ENCODE measurements at places on chromosomes 1 and 21. TPM values are rescaled to one million over a fixed set of nuclear protein-coding genes. Genes with fewer than 3 reads are reported as not detected.

GRCh38 chr1:116942344-116942743 lies 32.6 kb downstream of the PTGFRN start:
- DNase-seq = no peak

DNA sequence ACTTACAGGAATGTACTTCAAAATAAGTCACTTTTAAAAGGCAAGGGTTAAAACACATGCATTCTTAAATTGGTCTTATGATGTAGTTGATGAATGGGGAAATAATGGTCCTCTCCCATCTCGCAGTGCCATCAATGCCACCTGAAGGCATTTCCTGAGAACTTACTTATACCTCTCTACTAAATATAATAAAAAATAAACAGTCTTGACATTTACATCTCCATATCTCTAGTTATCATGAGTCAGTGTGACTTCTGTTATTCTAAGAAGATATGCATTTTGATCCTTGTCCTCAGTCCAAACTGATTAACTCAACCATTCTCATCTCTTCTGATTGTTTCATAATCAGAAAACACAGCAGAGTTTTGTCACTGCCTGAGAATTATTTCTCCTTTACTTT lies 253.9 kb downstream of the USH2A start:
- no peak for DNase-seq

LRRC71 gene
- not detected for total RNA-seq

DNA sequence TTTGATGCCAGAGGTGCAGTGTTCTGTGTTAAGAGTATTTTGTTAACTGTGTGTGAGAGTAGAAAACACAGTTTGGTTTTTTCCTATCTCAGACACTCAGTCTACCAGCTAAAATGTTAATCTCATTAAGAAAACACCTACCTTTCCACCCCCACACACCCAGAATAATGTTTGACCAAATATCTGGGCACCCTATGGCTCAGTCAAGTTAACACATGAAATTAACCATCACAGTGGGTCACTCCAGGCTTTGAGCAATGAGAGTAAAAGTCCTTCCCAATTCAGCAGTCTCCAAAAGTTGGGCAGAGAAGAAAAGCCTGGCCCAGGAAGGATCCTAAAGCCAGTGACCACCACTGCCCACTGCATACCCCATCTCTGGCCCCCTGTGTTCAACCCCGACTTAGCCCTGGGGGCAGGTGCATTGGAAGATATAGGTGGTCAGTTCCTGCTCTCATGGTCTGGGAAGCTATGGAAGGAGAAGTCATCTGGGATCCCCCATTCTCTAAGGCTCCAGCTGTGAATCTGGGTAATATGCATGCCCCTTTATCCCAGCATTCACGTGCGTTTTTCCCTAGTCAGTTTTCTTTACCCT lies 50.2 kb upstream of the CSF3R start:
- DNase-seq = no peak

DNA sequence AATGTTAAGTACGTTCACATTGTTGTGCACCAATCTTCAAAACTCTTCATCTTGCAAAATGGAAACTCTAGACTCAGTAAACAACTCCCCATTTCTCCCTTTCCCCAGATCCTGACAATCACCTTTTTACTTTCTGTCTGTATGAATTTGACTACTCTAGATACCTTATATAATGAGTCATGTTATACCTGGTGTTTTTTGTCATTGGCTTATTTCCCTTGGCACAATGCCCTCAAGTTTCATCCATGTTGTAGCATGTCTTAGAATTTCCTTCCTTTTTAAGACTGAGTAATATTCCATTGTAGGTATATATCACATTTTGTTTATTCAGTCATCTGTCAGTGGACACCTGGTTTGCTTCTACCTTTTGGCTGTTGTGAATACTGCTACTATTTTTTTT lies 399.5 kb downstream of the LMO4 start:
- DNase-seq = no peak

SPRR5 gene
- total RNA-seq = not detected

- no peak for DNase-seq
Observed at GRCh38 chr1:90434460-90434859, 282.6 kb downstream of the BARHL2 start.

GRCh38 chr1:213186168-213186567 lies 135.1 kb downstream of the RPS6KC1 start:
- DNase-seq = no peak

GRCh38 chr1:91693557-91693956 lies 192.4 kb downstream of the TGFBR3 start:
- no peak for DNase-seq

DNA sequence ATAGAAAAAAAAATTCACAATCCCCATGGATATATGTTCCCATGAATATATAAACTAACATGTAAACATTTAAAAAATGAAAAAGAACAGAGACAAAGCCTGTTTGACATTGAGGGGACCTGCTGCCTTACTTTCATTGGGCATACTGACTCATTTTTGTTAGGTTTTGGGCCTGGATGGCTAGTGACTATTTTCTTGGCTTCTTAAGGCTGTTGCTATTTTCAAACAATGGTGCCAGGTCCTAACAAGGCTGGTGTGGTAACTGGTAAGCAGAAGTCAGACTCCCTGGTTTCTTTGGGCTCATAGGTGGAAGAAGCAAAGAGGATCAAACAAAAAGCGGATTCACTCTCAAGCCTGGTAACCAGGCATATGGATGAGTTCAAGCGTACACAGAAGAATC lies 51.0 kb downstream of the LAMC2 start:
- DNase-seq = no peak

GRCh38 chr1:116256286-116256649 lies 116.8 kb upstream of the ATP1A1 start:
- peak; percentile 66 for DNase-seq

URB1 gene
- 10.6 TPM for total RNA-seq

LRRC39 gene
- not detected for total RNA-seq

- peak; percentile 35 for DNase-seq
Observed at GRCh38 chr1:6490181-6491080, 1.0 kb downstream of the PLEKHG5 start.

GRCh38 chr1:30087465-30087864 lies 635.9 kb downstream of the MATN1 start:
- no peak for DNase-seq

HSD17B7 gene
- total RNA-seq = 35.6 TPM

GRCh38 chr1:196543833-196544232 lies 64.4 kb downstream of the KCNT2 start:
- no peak for DNase-seq

LMNA gene
- 617 TPM for total RNA-seq

DNA sequence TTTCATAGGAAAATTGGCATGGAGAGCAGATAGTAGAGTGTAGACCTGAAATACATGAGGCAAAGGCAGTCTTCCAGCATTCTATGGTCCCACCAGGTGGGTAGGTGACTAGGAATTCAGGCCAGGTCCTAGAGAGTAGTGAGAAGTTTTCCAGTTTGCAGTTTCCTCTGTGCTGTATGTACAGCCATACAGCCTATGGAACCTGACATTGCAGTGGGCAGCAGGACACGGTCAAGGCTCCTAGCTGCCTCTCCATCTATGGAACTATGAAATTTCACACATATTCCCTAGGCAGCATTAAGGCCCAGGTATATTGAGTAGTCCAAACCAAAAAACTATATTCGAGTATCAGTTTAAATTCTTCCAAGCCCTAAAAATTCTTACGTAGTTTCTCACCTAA lies 16.3 kb downstream of the POGK start:
- DNase-seq = no peak

DNA sequence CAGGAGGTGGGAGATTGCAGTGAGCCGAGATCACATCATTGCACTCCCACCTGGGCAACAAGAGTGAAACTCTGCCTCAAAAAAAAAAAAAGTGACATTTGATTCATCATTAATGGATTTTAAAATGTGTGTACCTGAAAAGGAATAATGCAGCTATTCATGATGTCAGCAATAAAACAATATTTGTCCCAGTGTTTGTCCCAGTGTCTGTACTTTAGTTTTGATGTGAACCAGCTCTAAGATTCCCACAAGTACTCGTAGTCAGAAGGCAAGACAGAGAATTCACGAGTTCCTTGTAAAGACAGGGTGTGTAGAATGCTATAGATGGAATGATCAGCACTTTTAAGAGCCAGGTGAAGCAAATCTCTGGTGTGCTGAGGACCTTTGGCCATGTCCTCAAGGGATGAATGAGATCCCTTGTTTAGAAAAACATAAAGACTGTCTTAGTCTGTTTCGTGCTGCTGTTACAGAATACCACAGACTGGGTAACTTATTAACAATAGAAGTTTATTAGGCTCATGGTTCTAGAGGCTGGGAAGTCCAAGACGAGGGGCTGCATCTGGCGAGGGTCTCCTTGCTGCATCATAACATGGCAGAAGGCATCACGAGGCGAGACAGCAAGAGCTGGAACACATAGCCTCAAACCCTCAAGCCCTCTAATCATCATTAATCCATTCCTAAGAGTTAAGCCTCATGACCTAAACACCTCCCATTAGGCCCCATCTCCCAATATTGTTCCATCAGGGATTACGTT lies 12.0 kb upstream of the TMPRSS2 start:
- DNase-seq = no peak

DNA sequence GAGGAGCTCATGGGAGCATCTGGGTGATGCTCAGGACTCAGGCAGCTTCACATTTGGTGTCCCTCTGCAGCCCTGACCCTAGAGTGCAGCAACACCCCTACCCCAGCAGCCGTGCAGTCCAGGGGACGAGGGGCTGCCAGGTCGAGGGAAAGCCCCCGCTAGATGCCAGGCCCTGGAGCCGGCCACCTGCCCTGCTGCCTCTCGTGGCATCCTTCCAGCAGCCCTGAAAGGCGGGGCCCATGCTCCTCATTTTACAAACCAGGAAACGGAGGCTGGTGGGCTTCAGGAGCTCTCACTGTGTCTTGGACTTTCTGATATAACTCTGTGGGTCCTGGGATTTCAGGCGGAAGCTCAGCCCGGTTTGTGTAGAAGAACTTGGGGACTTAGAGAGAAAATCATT lies 120.5 kb upstream of the WNT4 start:
- no peak for DNase-seq

DNA sequence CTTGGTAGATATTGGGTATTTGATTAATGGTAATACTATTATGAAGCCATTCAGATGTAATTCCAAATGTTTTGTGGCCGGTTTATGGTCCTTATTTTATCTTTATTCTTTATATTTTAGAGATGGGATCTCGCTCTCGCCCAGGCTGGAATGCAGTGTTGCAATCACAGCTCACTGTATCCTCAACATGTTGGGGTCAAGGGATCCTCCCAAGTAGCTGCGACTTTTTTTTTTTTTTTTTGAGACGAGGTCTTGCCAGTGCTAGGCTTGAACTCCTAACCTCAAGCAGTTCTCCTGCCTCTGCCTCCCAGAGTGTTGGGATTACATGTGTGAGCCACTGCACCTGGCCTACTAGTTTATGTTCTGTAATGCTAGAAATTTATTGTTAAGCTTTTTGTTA lies 4.7 kb downstream of the DDI2 start:
- no peak for DNase-seq

CRB1 gene
- not detected for total RNA-seq

NDUFV3 gene
- 46.7 TPM for total RNA-seq

- DNase-seq = no peak
Observed at GRCh38 chr1:64110924-64111777, 92.3 kb upstream of the UBE2U start.

NPPA gene
- not detected for total RNA-seq

DNA sequence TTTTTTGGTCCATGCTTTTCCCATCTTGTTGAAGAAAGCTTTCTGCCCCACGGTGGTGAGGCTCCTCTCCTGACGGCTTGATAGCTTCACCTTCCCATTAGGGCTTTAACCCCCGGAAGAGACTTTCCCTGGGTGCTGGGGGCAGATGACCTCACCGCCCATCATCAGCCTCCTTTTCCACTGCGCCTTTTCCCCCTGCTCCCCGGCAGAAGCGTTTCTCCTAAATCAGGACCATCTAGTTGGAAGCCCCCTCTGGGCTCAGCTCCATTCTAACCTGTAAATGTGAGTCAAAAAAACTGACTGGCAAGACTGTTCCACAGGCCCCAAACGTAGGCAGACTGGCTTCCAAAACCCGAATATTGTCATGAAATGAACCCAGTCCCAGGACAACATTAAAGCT lies 6.7 kb downstream of the POFUT2 start:
- no peak for DNase-seq

RAB42 gene
- total RNA-seq = 49.0 TPM

FCRL4 gene
- total RNA-seq = not detected

- no peak for DNase-seq
Observed at GRCh38 chr1:94909486-94909885, 17.4 kb downstream of the CNN3 start.

GRCh38 chr1:6603915-6604558 lies 1.4 kb upstream of the KLHL21 start:
- peak; percentile 62 for DNase-seq

SLAMF9 gene
- total RNA-seq = not detected
